ENCODE measurements at places on chromosomes 16 and 17.
A peak's percentile ranks its signal among the peaks of the same experiment; 100 is the strongest.

GRCh38 chr17:55411463-55411855, 10.2 kb downstream of the MMD start:
- DNase-seq, result no peak

GRCh38 chr16:52407778-52408177, 139.2 kb downstream of the TOX3 start:
- no peak for DNase-seq

GRCh38 chr17:19337712-19338023, 24.9 kb downstream of the B9D1 start:
- no peak for DNase-seq

DNA sequence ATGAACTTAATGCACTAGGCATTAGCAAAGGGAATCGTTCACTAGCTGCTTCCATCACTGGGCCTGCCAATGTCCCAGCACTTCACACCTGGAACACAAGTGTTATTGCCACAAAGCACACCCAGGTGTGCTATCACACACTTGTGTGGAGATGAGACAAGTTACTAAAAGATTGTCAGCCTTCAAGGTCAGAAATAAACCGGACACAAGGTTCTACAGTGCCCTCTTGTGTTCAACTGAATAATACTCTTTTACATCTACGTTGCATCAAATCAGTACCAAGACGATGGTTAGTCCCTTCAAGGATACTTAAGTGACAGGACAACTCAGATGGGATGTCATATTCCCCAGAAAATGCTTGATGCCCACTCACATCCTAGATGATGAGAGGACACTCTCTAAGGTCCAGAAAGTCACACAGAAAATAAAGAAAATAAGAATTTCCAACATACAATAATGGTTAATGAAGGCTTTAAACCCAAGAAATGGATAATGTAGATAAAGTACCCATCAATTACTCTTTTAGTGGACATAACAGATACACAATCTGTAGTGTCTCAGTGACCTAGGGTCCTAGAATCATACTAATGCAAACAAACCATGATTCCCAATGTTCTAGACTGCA, 16.4 kb upstream of the GLG1 start:
- DNase-seq, result no peak

GRCh38 chr17:2436316-2436905, 35.6 kb upstream of the MNT start:
- DNase-seq, result no peak

GRCh38 chr17:1939981-1940809, 84.9 kb downstream of the RTN4RL1 start:
- no peak for DNase-seq

DNA sequence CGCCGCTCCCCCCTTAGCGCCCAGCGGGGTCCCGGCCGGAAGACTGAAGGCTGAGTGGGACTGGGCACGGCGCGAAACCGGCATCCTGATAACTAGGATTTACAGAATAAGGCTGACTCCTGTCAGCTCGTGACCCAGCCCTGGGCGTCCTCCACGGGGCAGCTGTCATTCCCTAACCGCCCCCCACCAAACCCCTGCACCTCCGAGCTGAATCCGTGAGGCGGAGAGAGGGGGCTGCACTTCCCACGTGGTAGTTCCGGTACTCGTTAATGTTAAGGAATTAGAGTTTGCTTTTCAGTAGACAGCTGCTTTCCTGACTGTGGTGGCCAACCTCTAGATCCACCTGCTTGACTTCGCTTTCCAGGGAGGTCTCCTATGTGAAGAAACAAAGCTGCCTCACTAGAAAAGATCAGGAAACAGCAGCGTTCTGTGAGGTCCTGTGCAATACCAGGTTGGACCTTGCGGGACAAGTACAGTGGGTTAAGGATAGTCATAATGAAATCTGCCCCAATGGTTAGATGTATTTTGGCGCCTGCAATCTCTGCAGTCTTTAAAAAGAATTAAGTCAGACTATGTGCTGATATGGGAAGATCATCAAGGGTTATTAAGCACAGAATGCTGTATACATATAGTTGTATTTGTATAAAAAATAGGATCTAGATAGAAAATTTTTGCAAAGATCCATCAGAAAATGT, 1.1 kb upstream of the WBP2 start:
- no peak for DNase-seq

DNA sequence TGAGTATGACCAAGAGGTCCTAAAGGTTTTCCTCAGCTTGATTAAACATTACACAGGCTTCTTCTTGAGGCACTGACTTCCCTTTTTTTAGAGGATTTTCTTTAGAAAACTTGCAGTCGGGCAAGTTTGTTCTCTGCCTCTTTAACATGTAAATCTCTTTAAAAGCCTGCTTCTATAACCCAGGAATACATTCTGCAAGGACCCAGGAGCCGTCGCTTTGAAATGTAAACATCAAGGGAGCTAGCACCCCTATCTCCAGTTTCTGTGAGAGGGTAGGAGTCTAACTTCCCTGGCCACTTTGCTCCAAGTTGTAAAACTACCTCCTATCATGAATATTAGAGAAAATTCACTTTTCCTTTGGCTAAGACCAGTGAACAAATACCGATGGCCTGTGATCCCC, 201.5 kb upstream of the CPHXL start:
- no peak for DNase-seq

DNA sequence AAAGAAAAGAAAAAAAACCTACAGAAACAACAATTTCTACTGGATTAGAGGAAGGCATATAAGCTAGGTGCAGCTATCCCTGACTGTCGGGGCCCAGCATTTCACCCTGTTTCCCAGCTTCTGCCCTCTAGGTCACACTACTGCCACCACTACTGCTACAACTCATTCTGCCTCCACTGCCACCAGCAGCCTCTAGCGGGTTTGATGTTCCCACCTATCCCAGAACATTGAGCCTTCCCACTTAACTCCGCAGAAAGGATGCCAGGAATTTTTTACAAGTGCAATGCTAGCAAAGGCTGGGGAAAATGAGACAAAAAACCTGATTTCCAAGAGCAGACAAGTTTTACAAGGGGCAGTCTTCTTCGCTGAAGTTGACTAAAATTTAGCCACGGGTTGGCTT, 10.4 kb downstream of the ADCY9 start:
- DNase-seq, result no peak

DNA sequence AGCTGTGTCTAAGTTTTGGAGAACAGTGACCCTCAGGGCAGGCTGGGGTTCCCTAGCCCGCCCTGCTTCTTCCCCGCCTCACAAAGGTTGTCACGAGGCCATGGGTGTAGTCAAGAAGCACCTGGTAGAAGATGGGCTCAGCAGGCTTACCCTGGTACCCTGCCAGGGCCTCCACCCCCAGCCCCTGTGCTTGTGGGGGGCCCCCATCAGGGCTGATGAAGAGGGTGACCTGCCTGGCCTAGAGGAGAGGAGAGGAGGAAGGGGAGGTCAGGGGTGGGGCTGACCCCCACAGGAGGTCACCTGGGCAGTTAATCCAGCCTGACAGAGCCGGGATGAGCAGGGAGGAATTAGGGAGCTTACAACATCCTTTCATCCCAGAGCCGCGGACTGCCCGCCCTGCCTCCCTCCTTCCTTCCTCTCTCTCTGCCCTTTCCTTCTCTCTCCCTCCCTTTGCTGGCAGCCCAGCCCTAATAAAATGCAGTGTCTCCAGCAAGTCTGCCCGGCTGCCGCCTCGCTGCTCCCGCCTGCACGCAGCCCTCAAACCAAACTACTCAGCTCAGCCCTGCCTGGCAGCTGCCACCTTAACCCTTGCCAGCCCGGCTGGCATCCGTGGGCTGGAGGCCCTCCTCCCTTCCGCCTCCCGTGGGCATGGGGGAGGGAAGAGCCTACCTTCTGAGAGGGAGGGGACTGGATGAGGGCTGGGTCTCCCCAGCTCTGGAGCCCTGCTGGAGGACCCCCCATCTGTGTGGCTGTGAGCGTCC, 7.2 kb downstream of the DLX3 start:
- DNase-seq, result no peak

DNA sequence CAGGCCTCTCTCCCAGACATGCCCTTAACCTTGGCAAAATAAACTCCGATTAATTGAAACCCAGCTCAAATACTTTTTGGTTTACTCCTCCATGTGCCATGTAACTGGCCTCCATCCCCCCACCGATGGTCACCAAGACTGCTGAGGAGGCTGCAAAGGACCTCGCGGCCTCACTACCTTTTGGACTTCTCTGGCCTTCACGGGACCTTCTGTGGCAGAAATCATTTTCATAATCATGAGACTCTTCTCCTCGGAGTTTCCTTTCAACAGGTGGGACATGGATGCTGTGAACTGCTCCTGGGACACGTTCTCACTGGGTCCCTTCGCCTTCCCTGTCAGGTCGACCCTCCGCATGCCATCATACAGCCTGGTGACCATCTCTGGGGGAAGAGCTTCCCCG, 9.0 kb downstream of the MEAK7 start:
- no peak for DNase-seq

GRCh38 chr17:40873801-40874200, 6.8 kb upstream of the KRT12 start:
- no peak for DNase-seq

DNA sequence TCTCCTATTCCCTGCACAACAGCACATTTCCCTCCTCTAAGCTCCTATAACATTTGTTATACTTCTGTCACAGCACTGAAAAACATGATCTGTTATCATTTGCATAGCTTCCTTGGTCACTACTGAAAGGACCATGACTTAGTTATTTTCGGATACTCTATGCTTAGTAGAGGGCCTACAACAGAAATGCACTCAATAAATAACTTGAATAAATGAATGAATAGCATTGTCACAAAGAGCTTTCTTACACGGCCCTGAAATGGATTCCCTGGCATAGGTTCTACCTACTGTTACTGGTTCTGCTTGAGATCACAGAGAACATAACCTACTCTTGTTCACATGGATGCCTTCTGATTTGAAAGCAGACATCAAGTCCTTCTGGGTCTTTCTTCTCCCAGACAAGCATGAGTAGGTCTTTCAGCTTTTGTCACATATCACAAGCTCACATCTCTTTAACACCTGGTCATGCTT, 41.6 kb downstream of the MYO1D start:
- DNase-seq, result no peak

GRCh38 chr17:4162775-4163466, 19.9 kb downstream of the CYB5D2 start:
- DNase-seq, result no peak

DNA sequence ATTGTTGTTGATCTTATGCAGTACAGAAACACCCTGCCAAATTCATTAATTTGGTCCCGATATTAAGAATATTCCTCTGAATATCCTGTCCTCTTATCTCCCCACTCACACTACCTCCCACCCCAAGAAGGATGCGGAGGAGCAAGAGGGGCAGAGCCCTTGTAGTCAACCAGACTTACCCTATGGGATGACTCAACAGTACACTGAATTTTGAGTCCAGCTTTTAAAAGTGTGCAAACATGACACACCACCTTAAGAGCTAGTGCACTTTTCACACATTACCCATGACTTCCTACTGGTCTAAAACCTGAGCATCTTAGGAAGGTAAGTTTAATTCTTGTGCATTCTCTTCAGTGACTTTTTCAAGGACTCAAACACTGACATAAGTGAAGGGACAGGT, 9.5 kb downstream of the USP22 start:
- DNase-seq, result no peak

DNA sequence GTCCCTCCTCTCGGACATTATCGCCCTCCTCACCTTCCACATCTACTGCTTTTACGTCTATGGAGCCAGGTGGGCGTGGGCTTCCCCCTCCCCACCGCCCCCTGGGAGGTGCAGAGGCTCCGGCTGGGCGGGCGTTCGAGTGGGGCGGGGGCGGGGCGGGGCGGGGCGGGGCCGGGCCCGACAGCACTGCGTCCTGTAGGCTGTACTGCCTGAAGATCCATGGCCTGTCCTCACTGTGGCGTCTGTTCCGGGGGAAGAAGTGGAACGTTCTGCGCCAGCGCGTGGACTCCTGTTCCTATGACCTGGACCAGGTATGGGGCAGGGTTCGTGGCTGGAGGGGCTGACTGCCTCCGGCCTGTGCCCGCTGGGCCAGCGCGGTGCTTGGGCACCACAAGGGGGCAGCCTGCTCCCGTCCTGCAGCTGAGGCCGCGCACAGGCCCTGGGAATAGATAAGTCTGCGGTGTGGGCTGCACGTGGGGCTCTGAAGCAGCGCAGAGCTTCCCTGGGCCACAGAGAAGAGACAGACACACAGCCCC, 9.2 kb downstream of the PIGQ start:
- DNase-seq, result peak; percentile 52

GRCh38 chr16:79621027-79621426, 20.5 kb upstream of the MAF start:
- DNase-seq, result no peak

GRCh38 chr16:57862698-57863433, 60.6 kb upstream of the KIFC3 start:
- DNase-seq, result no peak

DNA sequence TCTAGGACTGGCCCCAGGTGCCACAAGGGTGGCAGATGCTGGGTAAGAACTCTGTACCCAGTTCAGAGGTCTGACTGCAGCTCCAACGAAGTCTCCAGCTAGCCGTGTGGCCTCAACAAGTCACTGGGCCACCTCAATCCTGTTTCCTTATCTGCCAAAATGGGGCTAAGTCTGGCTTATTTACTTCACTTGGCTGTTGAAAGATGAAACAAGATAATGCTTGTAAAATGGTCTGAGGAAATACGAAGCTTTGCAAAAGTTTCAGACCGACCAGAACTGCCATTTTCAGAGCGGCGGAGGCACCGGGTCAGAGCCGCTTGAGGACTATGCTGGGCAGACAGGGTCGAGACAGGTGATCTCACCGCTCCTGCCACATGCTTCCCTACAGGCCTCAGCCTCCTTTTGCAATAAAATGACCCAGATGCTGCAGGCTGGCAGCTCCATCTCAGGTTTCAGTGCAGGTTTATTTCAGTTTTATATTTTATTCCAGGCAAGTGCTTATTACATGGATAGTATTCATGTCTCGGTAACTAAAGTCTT, 17.2 kb downstream of the MNT start:
- no peak for DNase-seq

DNA sequence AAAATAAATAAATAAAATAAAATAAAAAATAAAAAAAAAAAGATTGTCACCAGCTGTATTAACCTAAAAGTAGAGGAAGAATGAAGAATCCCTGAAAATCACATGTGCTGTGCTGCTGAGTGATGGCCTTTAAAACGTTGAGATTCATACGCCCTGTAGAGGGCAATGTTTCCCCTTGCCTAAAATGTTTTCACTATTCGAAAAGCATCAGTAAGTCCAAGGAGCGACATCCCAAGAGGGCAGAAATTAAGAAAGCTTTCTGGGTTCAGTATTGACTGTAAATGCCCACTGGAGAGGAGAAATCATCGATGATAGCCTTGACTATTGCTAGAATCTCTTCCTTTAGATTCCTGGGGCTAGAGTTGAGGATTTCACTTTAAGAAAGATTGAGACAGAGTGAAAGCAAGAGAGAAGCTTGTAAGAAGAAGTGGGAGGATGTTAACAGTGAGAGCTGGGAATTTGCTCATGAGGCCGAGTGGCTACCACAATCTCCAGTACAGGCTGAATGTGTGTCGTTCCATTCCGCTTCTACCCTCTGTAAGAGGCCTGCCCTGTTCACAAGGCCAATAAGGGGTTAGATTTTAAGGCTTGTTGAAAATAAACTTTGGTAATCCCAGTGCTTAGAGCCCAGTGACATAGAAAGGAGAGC, 170.8 kb upstream of the FAM20A start:
- DNase-seq, result no peak

GRCh38 chr16:59988591-59988990, 1254.5 kb upstream of the GOT2 start:
- no peak for DNase-seq

GRCh38 chr17:36945959-36946725, 2.6 kb upstream of the AATF start:
- no peak for DNase-seq

GRCh38 chr17:78497115-78497540, 80.1 kb downstream of the DNAH17 start:
- DNase-seq, result peak; percentile 22

- DNase-seq, result no peak
Measured at GRCh38 chr16:31480851-31481536, 1.9 kb upstream of the SLC5A2 start.

Data from activated CD4-positive, alpha-beta T cell treated with anti-CD3 and anti-CD28 coated beads, Interleukin-2, amount 50 U/mL, for 24 hours (primary cell).